Activated T-cell treated with anti-CD3 and anti-CD28 coated beads for 4 hours (primary cell): ENCODE measurements at places on chromosomes 1 and 21.
A peak's percentile ranks its signal among the peaks of the same experiment; 100 is the strongest.

- no peak for DNase-seq
Measured at GRCh38 chr1:97379387-97380075, 541.3 kb downstream of the DPYD start.

- no peak for DNase-seq
Measured at GRCh38 chr21:43188181-43188580, 19.4 kb downstream of the CRYAA start.

DNA sequence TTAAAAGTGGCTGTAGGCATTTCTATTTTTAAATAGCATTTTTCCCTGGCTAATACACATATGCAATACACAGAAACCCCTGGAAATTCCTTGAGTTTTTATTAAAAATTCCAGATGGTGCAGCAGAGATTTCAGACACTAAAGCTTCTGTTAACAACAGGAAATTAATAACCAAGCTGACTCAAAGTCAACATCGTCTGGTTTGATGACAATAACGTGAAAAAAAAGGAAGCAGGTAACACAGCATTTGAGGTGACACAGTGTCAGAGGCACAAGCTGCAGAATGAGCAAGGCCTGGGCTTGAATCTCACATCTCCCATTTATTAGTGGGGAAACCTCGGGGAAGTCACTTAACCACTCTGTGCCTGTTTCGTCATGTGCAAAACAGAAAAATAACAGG lies 64.6 kb upstream of the GJB5 start:
- no peak for DNase-seq

GRCh38 chr1:938088-938683 lies 14.5 kb downstream of the SAMD11 start:
- no peak for DNase-seq

DNA sequence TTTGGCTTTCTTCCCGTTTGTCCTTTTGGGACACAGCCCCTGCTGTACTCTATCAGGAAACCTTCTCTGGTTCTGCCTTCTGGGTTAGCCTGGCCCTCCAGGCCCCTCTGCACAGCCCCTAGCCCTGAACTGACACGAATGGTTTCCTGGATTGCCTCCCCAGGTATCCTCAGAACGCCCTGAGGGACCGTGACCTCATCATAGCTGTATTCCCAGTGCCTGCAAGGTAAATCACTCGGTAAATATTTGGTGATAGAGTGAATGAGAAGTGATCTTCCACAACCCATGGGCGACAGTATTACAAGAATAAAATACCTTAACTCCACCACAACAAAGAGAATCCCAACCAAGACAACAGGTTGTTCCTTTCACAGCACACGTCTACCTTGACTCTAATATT lies 637.2 kb downstream of the SMYD3 start:
- DNase-seq, result no peak

DNA sequence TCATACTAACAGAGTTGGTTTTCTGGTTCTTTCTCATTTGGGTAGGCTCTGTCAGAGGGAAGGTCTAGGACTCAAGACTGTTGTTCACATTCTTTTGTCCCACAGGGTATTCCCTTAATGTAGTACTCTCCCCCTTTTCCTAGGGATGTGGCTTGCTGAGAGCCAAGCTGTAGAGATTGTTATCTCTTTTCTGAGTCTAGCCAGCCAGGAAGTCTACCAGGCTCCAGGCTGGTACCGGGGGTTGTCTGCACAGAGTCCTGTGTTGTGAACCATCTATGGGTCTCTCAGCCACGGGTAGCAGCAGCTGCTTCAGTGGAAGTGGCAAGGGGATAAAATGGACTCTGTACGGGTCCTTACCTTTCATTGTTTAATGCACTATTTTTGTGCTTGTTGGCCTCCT lies 226.4 kb downstream of the LBR start:
- DNase-seq, result no peak

GRCh38 chr1:109827986-109828385 lies 64.3 kb upstream of the EPS8L3 start:
- no peak for DNase-seq

DNA sequence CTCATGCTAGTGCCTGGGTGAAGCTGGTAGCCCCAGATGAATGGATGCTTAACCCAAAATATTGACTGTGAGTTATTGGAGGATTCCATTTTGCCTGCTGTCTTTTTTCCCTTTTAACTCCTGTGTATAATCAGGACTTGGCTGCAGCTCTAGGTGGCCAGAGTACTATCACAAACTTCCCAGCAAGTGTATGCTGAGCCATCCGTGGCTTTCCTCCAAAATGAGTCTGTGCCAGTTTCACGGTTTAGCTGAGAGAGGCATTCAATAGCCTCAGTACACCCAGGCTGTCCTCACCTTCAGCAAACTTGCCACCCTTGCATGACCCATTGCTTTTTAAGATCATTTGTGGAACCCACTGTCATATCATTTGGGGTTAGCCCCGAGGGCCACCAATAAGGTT lies 5.3 kb upstream of the DPT start:
- no peak for DNase-seq

DNA sequence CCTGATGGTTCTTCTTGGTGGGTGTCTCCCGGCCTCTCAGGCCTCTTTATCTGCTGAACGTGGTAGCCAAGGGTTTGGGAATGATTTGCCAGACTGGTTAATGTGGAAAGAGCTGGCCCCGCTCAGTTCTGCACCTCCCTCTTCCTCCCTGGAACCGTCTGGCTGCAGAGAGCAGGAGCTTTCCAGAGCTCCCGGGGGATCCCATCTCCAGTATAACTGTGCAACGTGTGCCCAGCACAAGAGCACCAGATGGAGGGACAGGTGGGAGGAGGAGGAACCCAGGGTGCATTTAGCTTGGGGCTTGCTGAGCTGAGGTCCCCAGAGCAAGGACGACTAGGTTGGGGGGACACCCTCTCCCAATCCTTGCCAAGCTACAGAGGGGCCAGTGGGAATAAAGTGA lies 5.0 kb downstream of the TFF1 start:
- DNase-seq, result no peak

DNA sequence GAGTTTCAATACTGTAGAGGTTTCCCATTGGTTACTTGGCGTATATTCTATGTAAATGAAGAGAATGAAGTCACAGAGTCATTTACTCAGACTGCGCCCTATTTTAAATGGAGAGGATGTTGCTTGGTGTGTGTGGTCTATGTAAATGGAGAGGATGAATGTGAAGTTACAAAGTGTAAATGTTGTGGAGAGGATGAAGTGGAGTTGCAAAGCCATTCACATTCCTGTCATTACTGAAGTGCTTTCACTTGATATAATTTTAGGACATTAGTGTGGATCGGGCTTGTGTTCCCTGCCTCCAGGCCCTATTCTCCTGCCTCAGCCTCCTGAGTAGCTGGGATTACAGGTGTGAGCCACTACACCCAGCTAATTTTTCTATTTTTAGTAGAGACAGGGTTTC lies 99.4 kb upstream of the CACYBP start:
- no peak for DNase-seq

DNA sequence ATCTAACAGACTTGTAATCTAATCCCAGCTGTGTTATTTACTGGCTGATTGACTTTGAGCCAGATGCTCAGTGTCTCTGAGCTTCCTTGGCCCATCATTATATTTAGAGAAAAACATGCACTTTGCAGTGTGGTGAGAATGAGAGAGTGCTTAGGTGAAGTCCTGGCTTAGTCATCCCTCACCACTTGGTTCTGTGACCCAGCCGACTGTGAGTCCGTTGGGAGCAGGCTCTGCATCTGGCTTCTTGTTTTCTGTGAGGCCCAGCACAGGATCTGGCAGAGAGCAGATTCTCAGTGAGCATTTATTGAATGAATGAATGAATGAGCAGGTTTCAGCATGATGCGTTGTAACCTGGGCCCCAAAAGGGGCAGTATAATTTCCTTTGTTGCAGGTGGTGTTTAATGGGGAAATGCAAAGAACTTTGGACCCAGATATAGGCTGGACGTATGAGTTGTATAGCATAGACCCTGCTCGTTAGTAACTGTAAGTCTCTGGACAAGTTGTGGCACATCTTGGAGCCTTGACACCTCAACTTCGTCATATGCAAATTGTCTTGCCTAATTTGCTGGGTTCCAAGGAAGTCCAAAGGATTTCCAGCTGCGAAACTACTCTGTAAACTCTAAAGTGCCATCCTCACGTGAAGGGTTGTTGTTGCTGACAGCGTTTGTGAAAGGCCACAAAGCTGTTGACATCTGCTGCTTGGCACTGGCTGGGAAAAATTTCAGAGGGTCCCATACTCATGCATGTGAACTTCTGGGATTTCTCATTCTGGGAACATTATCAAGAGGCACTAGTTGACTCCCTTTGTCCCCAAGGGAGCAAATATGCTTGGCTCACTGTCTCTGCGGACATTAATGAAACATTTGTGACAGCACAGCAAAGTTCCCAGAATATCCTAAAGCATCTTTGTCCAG lies 138.8 kb upstream of the USP24 start:
- DNase-seq, result no peak

- no peak for DNase-seq
Measured at GRCh38 chr1:248703674-248704073, 1.1 kb upstream of the OR14I1 start.

GRCh38 chr1:205357567-205357966 lies 845 bp upstream of the KLHDC8A start:
- no peak for DNase-seq

- DNase-seq, result no peak
Measured at GRCh38 chr1:71357708-71358107, 276.9 kb upstream of the ZRANB2 start.

DNA sequence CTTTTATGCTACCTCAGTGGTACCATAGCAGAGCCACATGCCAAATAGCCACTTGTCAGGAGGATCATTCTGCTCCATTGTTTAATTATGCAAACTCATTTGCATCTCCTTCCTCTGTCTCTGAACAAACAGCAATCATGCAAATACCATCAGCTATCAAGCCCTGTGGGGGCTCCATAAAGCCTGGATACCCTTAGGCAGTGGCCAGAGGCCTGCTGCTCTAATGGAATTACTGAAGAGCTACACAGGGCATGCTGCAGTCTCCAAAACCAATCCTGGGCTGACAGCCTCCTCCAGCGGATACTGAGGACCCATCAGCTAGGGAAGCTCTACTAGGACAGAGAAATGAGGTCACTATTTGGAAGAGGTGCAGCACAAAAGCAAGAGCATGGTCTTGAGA lies 376.3 kb downstream of the KCNH1 start:
- DNase-seq, result no peak

- DNase-seq, result no peak
Measured at GRCh38 chr1:13760921-13761320, 60.9 kb downstream of the PRDM2 start.

DNA sequence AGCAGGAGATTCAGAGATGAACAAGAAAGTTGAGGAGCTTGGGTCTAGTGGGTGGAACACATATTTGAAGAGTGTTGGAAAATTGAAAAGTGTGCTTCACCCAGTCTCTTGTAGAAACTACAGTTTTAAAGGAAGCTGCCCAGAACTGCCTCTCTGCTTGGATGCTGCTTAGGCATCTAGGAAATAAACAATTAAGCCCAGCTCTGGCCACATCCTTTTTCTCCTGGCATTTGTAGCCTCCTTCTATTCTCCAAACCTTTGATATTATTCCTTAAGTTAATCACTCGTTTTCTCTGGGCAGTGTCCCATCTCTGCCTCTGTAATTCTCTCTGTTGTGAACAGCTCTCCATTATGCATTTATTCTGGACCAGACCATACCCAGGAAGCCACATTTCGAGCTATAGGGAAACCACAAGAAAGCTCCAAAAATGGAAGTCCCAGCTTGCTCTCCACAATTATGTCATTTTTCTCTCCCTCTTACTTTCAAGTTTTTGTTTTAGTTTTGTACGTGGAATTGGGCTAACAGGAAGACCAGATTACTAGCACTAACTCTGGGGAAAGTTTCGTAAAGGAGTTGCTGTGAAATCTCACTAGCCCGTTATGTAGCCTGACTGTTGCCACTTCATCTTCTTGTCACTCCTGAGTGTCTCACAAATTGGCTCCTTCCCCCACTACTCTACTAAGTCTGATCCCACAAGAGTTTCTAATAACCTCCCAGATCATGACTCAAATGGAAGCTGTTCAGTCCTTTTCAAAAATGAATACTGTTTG lies 102.2 kb downstream of the NTMT2 start:
- no peak for DNase-seq

GRCh38 chr1:247331525-247332214 lies at the start of gene ZNF496:
TSS of gene ZNF496 (minus strand) at chr1:247331867. CDS start at chr1:247329578, 2,289 bp downstream.
- DNase-seq, result peak; percentile 55

DNA sequence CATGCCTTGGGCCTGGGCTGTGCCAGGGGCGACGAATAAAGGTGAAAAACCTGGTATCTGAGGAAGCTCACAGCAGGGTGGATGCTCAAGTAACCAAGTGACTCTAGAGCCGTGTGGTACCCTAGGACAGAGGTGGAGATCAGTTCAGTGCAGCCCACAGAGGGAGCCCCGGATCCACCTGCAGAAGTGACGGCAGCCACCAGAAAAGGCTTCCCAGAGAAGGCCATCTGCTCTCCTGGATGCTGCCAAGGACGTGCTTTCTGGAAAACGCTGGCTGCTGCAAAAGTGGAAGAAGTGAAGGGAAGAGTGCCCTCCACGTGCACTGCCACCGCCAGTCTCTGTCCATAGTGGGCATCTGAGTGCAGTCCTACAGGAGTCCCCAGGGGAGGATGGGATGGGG lies 27.7 kb downstream of the TMCO4 start:
- no peak for DNase-seq
